ENCODE measurements at places on chromosomes 13 and 19.

- no peak for DNase-seq
These were observed 194.8 kb downstream of the DCLK1 start for GRCh38 chr13:35936246-35936978.

GRCh38 chr13:50797091-50797490 is 46.4 kb downstream of the DLEU7 start:
- DNase-seq = no peak

DNA sequence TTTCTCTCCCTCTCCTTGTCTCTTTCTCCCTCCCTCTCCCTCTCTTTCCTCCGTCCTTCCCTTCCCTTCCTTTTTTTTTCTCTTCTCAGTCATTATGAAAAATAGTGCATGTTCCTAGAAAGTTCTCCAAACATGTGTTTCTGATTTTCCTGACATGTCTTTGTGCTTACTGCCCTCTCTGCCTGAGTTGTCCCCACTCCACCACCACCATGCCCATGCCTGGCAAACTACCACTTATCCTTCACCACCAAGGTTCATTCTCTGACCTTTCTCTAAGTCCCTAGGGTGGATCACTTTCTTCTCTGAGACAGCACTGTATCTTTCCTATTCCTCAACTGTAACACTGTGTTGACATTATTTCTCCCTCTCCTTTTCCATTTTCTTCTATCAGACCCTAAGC is 98.2 kb downstream of the LACC1 start:
- DNase-seq = no peak

- DNase-seq = no peak
These were observed 72.4 kb upstream of the CLDN10 start for GRCh38 chr13:95480131-95480545.

GRCh38 chr13:36275190-36276002 is 22.2 kb downstream of the CCDC169 start:
- DNase-seq = no peak

- no peak for DNase-seq
These were observed 185.3 kb downstream of the KCNRG start for GRCh38 chr13:50200569-50200968.
